Activated T-helper 1 cell treated with anti-CD3 and anti-CD28 coated beads, Interleukin-2, amount 50 U/mL, for 16 hours (primary cell): ENCODE measurements at places on chromosomes 7 and 10.

GRCh38 chr10:79264942-79265341, 82.3 kb upstream of the PPIF start:
- DNase-seq, result no peak

DNA sequence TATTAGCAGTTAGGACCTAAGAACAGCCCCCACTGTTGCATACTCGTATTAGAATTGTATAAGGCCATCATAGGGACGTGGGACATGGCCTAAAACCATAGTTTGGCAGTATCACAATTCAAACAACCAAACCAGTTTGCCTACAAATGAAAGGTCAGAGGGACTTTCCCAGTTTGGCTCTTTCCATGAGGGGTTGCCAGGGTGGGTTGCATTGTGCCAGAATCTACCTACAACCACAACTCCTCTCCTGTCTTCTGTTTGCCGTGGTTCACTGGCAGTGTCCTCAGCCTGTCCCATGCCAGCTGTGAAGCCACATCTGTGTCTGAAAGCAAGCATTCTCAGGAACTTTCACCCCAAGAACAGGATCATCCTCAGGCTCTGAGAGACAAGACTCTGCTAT, 44.5 kb downstream of the PIK3AP1 start:
- DNase-seq, result no peak

DNA sequence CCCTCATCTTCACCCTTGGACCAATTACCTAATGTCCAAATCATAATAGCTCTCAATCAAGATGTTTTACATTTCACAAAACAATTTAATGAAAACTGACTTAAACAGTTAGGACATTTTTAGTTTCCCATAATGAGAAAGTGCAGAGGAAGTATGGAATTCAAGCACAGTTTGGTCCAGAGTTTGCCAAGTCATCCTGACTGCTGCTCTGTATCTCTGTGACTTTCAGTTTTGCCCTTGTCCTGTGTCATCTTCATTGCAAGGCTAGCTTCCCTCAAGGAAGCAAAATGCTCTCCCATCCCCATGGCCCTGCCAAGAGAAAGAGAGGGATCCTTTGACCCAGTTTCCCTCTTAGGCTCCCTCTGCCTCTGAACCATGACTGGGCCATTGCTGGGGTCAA, 7.9 kb upstream of the PLEKHS1 start:
- DNase-seq, result no peak

GRCh38 chr10:132281915-132282666, 25.7 kb downstream of the STK32C start:
- DNase-seq, result no peak

DNA sequence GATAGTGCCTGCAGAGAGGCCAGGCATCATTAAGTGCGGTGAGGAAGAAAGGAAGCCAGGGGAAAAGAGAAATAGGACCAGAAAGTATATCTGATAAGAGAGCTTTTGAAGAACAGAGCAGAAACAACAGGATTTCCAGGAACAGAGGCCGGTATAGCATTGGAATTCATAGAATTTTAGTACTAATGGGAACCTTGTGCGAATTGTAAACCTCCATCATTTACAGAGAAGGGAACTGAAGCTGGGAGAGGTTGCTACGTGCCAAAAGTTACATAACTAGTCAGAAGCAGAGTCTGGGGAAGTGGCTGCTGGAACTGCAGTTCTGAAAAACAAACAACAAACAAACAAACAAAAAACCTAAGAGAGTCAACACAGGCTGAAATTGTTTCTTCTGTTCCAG, 5.4 kb upstream of the ZMYND11 start:
- no peak for DNase-seq

GRCh38 chr7:3950249-3950648, 649.2 kb downstream of the SDK1 start:
- DNase-seq, result no peak
